ENCODE measurements at places on chromosomes 6 and 20.

GRCh38 chr6:90402831-90403192 is 106.2 kb upstream of the BACH2 start:
- DNase-seq, result no peak

DNA sequence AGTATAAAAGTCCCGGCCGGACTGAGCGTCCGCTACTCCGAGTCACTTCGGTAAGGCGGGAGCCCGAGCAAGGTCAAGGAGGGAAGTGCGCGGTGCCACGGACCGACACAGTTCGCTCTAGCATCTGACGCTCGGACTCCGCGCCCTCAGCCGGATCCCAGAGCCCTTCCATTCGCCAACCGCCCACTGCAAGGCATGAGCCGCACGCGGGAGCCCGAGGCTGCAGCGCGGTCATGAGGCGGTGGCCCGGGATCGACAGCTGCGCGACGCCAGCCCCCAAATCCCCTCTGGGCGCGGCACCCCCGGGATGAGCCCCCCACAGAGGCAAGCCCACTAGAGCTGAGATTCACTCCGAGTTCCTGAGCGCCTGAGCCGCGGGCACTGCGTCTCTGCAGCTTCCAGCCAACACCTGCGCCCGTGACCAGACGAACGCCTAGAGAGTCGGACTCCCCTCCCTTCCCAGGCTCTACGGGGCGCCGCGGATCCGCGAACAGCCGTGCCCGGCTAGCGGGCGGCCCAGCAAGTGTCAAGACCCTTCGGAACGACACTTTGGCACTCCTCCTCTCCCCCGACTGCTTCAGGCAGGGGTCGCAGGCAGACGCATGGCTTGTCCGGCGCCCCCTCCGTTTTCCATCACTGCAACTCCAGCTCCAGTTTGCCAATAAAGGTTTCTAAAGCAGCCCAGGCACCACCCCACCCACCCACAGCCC is 725 bp upstream of the ISM1 start:
- DNase-seq, result peak; percentile 56

DNA sequence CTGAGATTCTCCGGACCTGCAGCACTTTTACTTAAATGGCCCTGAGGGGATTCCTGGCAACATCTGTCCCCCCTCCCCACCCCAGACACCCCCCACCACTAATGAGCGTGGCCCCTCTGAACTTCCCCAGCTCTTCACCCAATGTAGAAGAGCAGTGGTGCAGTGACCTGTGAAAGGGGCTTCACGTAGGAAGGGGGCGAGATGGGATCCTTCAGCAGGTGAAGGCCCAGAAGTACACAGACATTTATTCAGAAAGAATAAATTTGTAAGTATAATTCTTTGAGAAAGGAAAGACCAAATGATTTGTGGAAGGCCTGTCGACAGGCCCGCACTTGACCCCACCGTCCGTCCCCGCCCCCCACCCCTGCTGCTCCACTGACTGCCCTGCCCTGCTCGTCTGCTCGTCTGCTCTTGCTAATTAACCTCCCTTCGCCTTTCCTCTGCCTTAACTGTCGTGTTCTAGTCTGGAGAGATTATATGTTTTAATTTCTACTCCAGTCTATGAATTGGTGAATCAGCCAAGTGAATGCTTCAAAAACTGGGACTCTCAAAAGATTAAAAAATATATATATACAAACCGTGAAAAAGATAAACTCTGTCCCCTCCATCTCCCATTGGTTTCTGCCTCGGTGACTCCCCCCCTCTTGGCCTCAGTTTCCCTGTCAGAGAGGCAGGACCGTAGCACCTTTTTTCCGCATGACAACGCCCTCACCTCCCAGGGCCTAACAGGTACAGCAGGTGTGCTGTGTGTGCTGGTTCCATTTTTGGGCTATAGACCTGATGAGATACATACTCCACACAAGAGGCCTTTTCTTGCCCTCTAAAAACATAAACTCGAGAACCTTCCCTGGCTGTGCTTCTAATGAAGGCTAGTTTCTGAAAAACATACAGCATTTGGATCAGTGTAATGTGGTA is 49.2 kb downstream of the GNAS start:
- no peak for DNase-seq

DNA sequence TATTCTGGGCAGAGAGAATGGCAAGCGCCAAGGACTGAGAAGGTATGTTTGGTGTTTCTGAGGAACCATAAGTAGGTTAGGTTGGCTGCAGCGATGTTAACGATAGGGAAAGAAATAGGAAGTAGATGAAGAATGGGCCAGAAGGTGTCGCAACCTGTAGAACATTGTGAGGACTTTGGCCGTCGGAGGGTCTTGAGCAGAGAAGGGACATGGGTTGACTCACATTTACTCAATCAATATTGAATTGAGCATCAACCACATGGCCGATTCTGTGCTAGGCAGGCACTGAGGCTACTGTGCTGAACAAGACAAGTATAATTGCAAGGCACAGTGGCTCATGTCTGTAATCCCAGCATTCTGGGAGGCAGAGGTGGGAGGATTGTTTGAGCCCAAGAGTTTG is 26.8 kb upstream of the RPN2 start:
- DNase-seq, result no peak

DNA sequence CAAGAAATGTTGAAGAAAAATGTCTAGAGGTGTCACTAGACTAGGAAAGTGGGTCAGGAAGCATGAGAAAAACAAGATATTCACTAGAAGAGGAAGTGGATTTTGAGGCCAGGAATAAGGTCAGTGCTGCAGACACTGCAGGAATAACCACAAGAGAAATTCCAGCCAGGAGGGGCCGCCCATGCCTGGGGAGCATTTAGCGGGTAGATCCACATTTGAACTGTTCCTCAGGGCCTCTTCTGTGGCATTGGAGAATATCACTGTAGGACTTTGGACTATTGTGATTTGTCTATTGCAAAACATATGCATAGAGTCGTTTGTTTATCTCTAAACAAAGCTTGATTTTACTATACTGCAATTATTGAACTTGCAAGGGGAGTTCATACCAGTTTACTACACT is 49.6 kb upstream of the CCDC28A start:
- no peak for DNase-seq

DNA sequence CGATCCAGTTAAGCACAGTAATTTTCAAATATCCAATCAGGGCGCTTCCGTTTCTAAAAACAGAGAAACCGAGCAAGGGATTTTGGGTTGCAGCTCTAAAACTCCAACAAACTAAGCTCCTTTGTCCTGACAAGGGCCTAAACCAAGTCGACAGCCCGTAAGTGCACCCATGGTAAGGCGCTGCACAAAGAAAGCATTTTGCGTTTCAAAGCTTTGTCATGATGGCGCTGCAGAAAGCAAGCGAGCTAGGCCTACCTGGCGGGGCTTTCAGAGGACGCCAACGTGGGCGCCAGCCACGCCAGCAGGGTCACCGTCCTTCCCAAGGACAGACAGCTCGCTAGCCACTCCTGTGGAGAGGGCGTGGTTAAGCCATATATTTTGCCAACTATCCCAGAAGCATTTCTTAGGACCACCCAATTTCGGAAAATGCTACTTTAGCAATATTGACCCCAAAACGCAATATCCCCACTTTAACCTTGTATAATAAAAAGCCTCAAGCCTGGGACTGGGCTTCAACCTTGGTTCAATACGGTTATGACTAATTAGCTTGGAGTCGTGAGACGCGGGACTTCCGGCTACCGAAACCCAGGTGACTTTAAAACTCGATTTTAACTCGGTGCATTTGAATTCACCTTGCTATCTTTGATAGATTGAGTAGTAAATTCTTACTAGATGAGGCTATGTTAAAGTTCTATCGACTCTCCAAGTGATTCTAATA is 53.8 kb downstream of the TRIM38 start:
- DNase-seq, result no peak

DNA sequence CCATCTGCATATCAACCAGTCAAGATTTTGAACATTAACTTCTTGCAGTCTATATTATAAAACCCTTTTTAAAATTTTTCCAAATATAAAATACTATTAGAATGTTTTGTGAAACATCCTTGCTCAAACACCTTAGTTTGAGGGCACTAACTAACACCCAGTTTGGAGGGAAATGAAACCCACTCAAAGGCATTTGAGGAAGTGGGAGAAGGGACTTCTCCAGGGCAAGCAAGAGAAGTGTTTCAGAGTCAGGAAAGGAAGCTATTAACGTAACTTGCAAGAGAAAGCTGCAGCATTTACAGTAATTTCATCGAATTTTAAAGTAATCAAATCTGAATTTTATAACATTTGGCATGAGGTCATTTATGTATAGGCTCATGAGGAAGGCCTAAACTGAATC is 21.3 kb downstream of the MTFR2 start:
- no peak for DNase-seq

DNA sequence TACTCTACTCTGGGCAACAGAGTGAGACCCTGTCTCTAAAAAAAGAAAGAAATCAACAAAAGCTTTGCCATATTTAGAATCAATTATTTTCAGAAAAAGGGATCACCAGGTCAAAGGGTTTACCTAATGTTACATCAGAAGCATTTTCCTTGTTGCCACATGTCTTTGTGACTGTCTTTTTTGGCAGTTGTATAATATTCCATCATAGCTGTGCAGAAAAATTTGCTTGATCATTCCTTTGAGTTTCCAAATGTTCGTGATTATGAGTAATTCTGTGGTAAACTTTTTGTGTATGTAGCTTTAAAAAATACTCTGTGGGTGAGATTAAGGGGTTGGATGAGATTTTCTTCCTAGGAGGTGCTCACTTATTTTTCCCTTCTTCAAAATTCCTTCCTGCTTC is 26.4 kb downstream of the PNPLA1 start:
- no peak for DNase-seq

GRCh38 chr6:111494951-111495635 is 12.1 kb upstream of the REV3L start:
- no peak for DNase-seq

GRCh38 chr6:137341681-137342195 is 122.6 kb upstream of the IFNGR1 start:
- DNase-seq, result peak; percentile 59

DNA sequence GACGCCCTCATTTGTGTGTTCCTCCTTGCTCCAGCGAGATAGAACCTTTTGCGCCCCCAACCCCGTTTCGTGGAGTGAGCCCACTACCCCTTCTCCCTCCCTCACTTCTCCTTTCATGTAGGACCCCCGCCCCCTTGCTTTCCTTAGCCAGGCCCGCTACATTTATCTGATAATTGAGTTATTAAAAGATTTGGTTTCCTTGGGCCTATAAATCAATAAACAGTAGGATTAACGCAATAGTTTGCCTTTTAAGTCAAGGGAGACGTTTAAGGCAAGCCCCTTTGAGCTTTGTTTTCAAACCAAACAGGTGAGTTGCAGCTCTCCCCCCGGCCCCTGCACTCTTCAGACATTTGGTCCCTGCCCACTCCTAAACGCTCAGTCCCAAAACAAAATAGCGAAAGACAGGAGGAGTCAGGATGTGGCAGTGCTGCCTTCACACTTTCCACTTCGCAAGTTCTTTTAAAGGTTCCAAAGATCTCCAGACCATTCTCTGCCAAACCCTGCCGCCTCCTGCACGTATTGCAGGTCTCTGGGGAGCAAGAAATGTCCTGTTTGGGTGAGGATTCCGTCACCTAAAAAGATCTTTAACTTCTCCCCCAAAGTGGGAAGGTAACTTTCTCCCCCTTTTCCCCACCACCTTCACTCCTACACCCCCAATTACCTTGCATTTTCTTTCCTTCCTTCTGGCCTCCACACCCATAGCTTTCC is 27.6 kb downstream of the TFAP2B start:
- no peak for DNase-seq

DNA sequence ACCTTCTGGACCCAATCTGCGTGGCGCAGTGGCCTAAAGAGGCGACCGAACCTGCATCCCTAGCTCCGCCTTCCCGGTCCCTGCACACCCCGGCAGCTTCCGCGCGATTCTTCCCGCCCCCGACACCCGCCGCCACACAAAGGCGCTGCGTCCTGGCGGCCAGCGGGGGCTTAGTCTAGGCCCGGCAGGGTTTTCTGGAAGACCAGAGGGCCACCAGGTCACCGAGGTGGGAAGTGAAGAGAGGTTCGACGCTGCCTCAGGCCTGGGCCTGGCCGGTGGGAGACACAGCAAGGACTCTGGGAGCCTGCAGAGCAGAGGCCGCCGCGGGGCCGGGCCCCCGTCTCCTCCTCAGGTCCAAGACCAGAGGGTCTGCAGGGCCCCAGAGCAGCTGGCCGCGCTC is 154.9 kb downstream of the OR2B2 start:
- peak; percentile 53 for DNase-seq

DNA sequence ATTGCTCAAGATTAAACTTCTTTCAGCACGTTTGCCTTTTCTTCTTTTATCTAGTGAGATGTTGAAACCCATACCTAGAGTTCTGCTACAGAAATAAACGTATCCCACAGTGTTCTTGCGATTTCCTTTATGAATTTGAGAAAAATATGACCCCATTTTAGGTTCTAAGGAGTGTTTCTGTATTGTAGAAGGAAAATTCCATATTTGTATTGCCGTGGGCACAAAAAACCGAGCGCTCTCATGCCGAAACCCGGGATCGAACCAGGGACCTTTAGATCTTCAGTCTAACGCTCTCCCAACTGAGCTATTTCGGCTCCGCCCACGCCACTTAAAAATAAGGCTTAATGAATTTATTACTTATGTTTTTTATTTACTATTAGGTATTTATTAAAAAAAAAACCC is 23.7 kb downstream of the ZNF311 start:
- peak; percentile 79 for DNase-seq

DNA sequence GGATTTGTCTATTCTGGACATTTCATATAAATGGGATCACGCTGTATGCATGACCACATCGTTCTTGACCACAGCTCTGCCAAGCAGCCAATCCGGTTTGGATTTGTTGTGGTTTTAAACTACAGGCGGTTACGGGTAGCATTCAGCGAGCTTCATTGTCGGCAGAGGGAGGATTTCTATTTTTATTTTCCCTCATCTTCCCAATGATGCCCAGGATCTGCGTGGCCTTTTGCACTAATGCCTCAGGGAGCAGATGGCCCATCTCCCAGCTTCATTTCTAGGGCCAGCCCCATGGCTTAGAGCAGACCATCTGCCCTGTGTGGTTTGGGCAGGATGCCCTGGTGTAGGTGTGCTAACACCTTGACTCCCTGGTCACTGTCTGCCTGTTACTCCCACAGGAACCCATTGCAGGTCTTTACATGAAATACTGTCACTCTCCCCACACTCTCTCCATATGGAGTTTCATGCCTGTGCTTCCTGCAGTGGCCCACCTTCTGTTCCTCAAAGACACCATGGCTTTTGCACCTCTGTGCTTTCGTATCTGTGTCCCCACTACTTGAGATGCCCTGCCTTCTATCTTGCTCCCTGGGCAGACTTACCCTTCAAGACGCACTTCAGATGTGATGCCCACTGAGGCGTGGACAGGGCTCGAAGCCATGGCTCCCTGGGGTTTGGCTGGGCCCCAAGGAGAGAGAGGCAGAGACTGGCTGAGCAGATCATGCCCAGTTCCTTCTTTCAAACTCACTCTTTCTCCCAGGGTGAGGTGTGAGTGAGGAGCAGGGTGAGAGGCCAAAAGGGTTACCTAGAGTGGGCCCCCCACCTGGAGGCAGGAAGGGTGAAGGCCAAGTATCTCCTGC is 26.0 kb downstream of the SDCBP2 start:
- DNase-seq, result no peak

GRCh38 chr20:50664254-50664653 is 27.1 kb downstream of the RIPOR3 start:
- DNase-seq, result no peak

GRCh38 chr20:24134284-24134683 is 145.7 kb upstream of the GGTLC1 start:
- no peak for DNase-seq

All from Peyer's patch (tissue), 4 donors.